ENCODE measurements at places on chromosomes 11 and 22.

DNA sequence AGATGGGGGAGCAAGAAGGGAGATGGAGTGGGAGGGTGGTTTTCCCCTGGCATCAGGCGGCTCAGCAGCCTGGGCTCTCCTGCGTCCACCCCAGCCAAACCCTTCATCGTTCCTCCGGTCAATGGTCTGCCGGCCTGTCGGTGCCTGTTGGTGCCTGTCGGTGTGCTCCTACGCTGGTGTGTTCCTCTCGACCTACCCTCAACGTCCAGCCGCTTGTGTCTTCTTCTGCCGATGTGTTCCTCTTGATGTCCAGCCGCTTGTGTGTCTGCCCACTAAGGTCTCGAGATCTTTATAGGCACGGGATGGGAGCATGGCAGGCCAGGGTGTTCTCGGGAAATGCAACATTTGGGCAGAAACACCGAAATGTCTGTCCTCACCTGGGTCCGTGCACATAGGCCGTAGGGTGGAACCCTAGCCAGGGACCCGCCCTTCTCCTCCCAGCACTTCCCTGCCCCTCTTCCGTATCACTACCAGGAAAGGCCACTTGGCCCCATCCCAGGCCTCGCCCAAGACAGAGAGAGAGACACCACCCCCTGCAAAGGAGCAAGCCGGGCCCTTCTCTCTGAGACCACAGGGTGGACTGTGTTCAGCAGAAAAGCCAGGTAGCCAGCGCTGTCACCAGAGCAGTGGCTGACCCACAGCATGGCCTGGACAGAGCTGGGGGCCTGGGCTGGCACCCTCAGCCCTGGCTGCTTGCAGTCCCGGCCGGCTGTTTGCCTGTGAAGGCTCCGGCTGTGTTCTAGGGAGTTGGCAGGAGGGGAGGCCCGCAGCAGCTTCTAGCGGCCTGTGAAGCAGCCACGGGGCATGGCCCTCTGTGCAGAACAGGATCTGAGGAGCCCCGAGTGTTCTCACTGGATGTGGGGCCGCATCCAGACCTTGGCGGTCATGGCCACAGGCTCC is 61.6 kb upstream of the KCNQ1OT1 start:
- DNase-seq, result no peak

DNA sequence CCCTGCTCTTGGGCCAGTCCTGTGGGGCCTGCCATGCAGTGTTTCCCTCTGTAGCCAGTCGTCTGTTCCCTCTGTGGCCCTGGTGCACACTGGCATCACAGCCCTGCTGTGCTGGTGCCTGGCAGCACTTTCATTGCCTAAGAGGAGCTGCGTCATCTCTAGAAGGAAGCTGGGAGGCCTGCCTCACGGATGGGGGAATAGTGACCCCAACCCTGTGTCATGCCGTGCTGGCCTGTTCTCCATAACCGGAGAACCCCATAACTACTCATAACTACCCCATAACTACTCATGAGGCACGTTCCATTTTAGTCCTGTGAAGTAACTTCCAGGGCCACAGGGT is 14.0 kb downstream of the RAB36 start:
- DNase-seq, result no peak

GRCh38 chr11:70445605-70446004 is 47.3 kb downstream of the CTTN start:
- DNase-seq, result no peak

DNA sequence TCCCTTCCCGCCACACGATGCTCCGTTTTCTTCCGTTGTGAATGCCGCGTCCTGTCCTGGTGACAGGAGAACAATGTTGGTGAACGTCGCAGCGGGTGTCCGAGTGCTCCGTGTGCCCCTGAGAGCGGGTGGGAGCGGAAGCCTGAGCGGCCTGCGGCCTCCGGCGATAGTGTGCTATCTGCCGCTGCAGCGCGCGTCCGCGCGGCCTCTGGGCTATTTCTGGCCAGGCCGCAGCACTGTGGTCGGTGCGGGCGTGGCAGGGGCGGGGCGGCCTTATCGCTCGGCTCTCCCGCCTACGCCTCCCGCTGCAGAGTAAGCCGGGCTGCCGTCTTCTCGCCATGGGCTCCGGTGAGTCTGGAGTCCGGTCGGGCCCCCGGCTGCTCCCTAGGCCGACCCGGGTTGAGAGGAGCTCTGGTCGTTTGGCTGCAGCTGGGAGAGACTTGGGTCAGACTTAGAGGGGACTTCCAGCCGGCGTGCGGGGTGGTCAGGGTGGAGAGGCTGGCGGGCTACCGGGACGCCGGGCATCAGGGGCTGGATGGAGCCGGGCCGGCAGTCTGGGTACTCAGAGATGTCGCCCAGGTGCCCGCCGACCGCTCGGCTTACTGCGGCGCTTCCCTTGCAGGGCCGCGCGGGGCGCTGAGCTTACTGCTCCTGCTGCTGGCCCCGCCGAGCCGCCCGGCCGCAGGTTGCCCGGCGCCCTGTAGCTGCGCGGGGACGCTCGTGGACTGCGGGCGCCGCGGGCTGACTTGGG is at the start of gene GP1BB:
TSS of gene GP1BB (plus strand) at position 308 of the 751 bp plus-strand sequence. CDS start at position 339, 31 bp downstream.
- no peak for DNase-seq

DNA sequence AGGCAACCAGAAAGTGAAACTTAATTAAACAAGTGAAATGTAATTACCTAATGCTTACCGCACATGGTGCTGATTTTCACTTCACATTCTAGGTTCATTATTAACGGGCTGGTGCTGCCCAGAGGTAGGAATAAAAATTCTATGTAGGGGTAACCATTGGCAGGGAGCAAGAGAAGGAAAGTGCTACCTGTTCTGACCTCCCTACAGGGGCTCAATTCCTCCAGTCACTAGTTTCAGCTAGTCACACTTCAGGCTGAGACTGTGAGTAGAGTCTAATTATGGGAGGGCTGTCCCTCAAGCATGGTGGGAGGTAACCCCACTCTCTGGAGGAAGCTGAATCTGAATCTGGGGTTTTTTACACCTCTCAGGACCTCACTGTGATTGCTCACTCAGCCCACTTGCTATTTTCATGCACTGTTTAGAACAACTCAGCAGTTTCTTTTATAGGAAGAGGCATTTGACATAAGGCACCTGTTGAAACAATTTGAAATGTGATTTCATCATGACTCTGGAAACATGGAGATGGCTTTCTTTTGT is 75.4 kb downstream of the MAML2 start:
- peak; percentile 28 for DNase-seq

GRCh38 chr11:126919147-126919823 is 81.3 kb downstream of the KIRREL3 start:
- DNase-seq, result no peak

DNA sequence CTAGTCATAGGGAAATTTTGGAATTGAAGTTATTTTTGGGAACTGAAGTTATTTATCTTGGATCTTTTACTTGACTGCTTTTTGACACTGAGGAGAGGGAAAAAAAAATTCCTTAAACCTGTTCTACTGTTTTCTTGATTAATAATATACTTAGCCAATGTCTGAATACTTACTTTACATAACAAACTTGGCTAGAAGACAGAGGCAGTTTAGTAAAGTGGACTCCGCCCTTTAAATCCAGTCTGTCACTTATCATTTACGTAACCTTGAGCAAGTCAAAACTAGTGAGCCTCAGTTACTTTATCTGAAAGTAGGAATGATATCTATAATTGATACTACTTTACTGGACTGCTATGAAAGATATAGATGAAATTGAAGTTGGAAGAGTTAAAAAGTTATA is 19.5 kb downstream of the CTSC start:
- DNase-seq, result no peak

GRCh38 chr11:131033151-131033651 is 116.9 kb upstream of the SNX19 start:
- no peak for DNase-seq

- DNase-seq, result no peak
Observed at GRCh38 chr11:110891411-110891810, 179.2 kb upstream of the ARHGAP20 start.

DNA sequence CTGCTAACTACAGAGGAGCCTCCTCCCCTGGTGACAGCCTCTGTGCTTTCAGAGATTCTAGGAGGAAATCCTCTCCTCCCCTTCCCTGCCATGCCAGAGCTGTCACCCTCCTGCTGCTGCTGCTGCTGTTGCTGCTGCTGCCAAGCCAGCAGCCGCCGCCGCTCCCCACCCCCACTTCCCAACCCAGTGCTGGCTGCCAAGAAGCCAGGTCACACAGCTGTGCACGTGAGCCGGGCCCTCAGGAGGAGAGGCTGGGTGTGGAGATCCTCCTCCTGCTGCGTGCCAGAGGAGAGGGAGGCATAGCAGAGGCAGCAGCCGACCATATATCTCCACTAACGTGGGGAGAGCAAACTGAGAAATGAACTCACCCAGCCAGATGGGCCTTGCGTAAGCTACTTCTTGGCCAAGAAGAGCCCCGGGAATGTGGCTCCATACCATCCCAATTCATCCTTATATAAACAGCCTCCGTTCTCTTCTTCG is 12.4 kb downstream of the CRY2 start:
- DNase-seq, result no peak

GRCh38 chr11:112455791-112456190 is 195.1 kb upstream of the PLET1 start:
- no peak for DNase-seq

DNA sequence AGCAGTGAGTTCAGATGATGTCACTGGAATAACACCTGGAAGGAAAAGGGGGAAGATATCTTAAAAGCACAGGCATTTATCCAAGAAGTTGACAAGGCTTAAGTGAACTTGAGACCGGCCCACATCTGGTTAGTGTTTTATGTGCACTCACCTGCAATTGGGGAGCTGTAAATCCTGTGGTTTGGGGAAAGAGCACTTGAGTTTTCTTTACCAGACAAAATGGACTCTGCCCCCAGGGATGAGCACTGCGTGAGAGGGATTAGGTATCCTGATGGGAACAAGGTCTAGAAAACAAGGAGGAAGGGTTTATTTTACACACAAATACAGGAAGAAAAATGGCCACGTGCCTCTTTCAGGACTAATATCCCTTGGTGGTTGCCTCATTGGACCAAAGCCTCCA is 15.2 kb downstream of the E2F8 start:
- no peak for DNase-seq

GRCh38 chr11:116701297-116701801 is 71.4 kb downstream of the BUD13 start:
- DNase-seq, result no peak

GRCh38 chr22:48428631-48429371 is 1398.9 kb downstream of the BRD1 start:
- no peak for DNase-seq

DNA sequence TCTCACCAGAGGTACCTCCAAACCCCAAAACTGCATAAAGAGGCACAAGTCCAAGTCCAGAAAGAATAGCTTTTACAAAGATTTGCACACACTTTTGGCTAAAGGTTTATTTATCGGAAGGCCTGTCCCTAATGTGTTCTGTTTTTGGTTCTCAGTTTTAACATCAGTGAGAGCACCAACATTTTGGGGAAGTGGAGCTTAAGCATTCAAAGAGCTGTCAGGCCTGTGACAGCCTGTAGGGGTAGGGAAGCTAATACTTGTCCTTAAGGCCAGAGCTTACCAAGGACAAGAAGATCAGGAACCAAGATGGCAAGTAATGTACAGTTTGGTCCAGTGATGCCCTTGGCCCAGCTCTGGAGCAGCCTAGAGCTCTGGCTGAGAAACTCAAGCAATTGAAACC is 38.9 kb upstream of the SCUBE2 start:
- DNase-seq, result peak; percentile 20

DNA sequence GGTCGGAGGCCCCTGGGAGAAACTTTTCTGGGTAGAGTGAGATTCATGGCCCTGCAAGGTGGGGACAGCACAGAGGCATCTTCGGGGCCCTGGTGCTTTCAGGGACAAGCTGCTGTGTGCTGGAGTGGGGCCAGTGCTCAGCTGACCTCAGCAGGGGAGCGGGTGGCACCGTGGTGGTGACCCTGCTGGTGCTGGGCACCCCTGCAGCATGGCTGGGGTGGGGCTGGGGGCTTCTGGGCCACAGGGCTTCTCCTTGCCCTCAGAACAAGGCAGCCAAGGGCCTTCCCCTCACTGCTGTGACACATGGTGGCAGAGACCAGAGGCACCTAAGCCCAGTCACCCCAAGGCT is 24.9 kb upstream of the GNB1L start:
- DNase-seq, result no peak

DNA sequence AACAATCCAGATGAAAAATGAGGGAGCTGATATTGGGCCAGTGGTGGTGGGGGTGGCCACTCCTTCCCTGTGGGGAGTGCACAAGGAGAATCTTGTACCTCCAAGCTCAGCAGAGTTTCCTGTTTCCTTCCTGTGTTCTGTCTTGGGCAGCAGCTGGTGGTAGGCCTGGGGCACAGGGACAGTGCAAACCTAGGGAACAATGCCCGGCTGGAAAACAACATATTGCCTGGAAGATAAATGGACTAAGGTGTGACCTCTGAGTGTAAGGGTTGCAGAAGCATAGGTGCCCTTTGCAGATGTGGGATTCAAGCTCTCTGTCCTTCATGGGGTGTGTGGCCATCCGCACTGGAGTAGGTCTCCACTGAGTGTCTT is 5.8 kb upstream of the JAM3 start:
- DNase-seq, result no peak

GRCh38 chr11:61963282-61964057 is 4.0 kb downstream of the FTH1 start:
- peak; percentile 51 for DNase-seq

DNA sequence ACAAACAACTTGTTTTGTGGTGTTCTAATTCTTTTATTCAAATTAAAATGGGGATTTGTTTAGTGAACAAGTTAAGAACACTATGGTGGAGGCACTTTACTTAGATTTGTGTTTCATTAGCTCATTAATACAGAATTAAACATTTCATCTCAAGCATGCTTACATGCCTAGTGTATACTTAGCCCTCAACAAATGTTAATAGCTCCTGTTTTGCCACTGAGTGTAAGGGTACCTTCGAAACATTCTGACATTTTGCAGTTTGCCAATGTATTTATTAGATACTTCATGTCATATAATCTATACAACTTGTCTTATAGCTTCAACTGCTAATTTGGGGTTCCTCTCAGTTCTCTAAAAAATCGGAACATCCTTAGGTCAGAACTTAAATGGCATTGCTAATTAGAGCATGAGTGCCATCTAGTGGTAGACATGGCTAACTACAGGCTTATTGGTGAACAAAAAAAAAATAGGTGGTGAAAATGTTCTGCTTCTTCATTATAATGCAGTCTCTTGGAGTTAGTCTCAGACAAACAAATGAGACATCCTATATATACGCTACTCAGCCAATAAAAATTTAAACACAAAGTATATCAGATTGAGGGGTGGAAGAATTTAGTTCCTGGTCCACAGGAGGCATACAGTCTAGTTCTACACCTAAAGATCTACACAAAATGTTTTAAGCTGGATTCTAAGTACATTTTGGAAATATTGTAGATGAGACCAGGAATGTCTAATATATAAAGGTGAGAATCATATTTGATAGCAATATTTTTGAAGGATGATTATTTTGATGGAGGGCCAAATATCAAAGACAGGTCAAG is 4.9 kb upstream of the CNTN5 start:
- DNase-seq, result peak; percentile 22

GRCh38 chr22:29078869-29079207 is 6.0 kb downstream of the KREMEN1 start:
- DNase-seq, result no peak

Measured in germinal center (tissue), 1 donor.